T47D (cell line): ENCODE measurements at places on chromosomes 5 and 9.
A peak's percentile ranks its signal among the peaks of the same experiment; 100 is the strongest.

GRCh38 chr5:102040326-102040725 is 255.8 kb downstream of the SLCO4C1 start:
- DNase-seq = no peak

DNA sequence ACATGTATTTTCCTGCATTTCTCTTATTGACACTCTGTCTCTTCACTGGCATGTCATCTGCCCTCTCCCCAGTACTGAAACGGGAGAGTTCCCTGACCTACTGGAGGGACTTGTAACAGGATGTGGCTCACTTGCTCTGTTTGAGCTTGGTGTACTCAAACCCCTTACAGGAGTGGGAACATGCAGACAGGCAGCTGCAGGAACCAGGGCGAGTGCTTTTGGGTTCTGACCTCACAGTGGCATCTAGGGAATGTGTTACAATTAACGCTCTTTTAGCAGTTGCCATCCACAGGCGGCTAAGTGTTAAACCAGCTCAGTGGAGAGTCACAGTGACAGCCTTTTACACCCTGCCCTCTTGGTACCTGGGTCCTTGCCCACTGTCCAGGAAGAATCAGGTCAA is 300.3 kb upstream of the GRAMD2B start:
- DNase-seq = no peak

GRCh38 chr9:37747271-37747753 is 6.3 kb upstream of the TRMT10B start:
- DNase-seq = peak; percentile 53

GRCh38 chr5:89904442-89904841 is 505.1 kb downstream of the CETN3 start:
- DNase-seq = no peak

- no peak for DNase-seq
Measured at GRCh38 chr9:93577975-93578682, 1.7 kb downstream of the PHF2 start.

DNA sequence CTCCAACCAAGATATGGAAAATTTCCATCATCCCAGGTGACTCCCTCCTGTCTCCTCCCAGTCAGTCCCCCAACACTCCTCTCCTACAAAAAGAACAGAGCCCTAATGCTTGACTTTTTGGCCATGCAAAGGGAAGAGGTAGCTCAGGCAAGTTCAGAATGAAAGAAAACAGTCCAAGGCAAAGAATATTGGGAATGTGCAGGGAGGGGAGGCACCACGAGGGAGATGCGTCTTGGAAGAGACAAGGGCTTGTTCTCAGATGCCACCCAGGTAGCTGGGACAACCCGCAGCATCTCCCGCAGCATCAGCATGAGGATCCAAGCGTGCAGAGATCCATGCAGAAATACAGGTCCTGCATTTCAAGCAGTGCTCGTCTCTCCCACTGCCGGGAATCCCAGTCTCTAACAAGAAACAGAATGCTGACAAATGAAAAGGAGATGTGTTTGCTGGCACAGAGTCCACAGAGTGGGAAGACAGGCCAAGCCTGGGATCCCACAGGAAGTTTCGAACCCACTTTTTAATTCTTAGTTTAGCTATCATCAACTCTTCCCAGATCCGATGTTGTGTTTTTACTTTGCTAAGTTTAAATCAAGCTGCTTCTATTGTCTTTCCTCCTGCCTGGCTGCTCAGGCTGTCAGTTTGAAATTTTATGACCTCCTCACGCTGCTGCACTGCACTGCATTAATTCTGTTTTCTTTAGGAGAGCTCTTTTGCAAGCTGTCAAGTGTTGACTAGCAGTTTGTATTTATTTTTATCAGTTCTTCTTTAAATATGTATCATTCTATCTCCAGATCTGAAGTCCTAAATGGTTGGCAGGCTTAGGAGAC is 86.8 kb upstream of the OSMR start:
- DNase-seq = no peak

DNA sequence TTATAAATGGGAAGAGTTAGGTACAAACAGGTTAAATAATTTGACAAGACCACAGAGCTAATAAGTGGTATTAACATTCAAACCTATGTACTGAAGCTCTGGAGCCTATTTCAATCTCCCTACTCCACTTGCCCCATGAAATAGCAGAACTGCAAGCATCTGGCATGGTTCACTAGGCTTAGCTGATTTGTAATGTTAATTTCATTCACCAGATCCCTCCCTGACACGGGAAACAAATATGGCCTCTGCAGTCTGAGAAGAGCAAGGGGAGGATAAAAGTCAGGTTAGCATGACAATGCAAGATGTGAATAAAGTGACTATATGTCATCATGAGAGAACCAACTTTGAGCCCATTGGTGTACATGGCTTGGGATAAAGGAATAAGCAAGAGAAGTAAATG is 428.8 kb downstream of the BRINP1 start:
- no peak for DNase-seq

DNA sequence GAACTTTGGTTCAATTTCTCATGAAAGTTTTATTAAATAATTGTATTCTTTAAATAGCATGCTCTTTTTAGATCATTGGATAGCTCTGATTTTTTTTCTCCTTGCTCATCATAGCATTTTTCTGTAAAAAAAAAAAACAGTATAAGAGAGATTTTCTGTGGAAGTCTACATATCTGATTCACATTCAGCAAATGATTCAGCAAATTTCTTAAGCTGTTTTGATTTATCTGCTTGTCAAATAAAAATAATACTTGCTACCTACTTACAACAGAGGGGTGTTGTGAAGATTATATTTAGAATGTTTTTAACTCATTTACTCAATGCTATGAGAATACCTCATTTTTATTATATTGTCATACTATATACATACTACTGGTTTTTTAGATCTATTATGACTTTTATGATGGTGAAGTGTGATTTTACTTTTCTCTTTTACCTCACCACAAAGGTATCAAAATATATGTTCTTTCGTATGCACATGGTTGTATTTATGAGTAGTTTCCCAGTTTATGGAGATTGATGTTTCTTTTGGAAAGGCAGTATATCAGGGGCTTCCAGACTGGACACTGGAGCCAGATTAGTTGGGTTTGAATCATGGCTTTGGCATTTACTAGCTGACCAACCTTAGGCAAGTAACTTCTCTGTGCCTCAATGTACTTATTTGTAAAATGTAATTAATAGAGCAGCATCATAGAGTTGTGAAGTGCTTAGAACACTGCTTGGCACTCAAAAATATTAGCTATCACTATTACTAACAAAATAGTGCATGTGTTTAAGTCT is 25.5 kb downstream of the TNPO1 start:
- DNase-seq = no peak

GRCh38 chr5:151520294-151520693 is 70.8 kb downstream of the FAT2 start:
- peak; percentile 52 for DNase-seq

- no peak for DNase-seq
Measured at GRCh38 chr5:79756076-79756475, 66.4 kb downstream of the CMYA5 start.

DNA sequence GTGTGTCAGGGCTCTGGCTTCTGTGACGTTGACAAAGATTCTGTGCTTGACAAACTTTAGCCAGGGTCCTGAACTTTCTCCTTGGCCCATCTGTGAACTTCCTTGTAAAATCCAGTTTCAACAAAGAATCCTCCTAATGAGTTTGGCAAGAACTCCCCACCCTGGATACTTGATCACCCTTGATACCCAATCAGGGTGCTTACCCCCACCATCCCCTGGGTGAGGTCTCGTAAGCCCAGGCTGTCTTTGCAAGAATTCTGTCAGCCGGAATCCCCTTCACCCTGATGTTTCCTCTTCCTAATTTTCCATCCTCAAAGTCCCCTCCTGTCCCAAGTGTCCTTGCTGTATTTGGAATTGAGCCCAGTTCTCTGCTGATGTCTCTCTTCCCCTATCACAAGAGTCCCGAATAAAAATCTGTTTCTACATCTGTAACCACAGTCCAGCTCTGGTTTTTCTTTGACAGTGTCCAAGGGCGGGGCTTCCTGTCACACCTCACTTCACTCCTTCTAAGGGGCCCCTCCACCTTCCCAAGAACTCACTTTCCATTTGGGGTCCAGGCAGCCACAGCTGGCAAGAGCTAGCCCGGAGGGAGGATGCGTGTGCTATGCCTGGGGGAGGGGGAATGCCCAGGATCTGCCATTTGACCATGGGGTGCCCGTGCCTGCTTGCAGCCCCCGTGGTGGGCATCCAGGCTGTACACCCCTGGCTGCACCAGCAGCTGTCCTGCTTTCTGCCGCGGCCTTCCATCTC is 2.7 kb upstream of the CARD19 start:
- no peak for DNase-seq

DNA sequence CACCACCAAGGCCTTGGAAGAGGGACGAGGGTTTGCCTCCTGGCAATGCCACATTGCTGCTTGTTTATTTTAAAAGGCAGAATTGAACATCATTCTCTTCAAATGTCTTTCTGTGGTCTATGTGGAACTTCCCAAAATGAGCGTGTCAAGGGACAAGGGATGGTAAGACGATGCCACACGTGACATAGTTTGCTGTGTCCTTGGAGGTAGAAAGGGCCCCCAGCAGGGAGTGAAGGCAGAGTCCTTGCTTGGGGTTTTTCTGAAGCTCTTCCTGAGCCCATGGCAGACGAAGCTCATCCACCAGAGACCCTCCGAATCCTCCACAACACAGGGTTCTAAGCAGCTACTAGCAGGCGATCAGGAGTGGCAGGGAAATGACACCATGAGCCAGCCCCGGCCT is 28.3 kb downstream of the PRRX2 start:
- no peak for DNase-seq

DNA sequence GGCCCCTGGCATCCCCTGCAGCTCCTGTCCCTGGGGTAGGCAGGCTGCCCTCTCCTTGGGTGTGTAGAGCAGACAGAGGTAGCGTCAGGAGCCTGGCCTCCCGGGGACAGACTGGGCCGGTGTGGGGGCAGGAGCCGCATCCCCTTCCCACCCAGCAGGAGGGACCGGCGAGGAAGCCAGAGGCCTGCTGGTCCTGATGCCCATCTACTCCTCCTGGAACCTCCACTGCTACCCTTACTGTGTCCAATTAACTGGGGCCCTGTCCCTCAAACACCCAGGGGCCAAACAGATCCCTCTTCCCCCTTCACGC is 15.6 kb downstream of the RALGDS start:
- no peak for DNase-seq

- no peak for DNase-seq
Measured at GRCh38 chr5:93589829-93590215, 6.8 kb downstream of the NR2F1 start.

DNA sequence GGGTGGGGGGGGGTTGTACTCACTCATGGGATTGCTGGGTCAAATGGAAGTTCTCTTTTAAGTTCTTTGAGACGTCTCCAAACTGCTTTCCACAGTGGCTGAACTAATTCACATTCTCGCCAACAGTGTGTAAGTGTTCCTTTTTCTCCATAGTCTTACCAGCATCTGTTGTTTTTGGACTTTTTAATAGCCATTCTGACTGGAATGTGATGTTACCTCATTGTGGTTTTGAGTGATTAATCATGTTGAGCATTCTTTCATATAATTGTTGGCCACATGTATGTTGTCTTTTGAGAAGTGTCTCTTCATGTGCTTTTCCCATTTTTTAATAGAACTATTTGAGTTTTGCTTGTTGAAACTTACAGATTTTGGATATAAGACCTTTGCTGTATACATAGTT is 94.9 kb upstream of the PLPPR1 start:
- no peak for DNase-seq

DNA sequence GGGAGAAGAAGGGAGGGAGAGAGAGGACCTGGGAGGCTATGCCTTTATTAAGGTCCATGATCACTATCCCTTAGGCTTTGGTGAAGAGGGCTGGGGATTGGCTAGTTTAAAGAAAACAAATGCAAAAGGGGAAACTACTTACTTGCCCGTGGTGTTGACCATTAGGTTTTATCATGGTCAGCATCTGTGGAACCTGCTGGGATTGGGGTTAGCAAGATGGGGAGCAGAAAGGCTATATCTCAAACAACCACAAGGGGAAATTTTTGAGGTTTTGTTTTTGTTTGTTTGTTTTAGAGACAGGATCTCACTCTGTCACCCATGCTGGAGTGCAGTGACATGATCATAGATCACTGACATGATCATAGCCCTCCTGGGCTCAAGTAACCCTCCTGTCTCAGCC is 9.0 kb upstream of the RAD23B start:
- DNase-seq = peak; percentile 50
